ENCODE measurements at places on chromosomes 7 and 10. TPM values are rescaled to one million over a fixed set of nuclear protein-coding genes. Genes with fewer than 3 reads are reported as not detected.

- H3K4me1 ChIP-seq: peaks cover 1% of the 10 kb centered on the region
- no peak overlapping the region for H3K27ac ChIP-seq
- no peak for DNase-seq
These were observed 540.1 kb upstream of the FZD8 start for GRCh38 chr10:36182179-36182566.

DNA sequence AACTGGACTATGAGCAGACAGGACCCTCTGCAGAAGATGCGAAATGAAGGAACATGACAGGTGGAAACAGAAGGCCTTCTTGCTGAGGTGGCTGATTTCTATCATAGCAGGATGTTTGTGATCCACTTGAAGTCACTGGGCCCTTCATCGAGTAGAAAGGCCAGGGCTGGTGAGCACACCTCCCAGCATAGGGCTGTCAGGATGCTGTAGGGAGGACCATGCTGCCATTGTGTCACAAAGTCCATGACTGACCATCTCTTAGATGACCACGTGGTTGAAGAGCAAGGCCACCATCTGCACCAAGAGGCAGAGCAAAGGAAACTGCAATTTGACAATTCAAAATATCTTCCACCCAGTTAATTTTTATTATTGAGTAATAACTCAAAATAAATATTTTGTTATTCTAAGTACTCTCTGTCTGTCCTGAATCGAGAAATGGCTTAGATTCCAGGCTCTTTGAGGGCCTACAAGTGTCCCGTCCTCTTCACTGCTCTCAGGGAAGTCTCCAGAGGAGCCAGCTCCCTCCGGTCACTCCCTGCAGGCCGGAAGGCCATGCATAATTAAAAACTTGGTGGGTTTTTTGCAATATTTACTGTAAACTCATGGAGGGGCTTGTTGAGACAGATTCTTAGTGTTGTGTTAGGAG is 249.3 kb upstream of the ZMIZ1 start:
- H3K27ac ChIP-seq: no peak overlapping the region
- no peaks in the 10 kb centered on the region for H3K27me3 ChIP-seq
- no peaks in the 10 kb centered on the region for H3K36me3 ChIP-seq
- peaks cover 3% of the 10 kb centered on the region for H3K4me1 ChIP-seq

DNA sequence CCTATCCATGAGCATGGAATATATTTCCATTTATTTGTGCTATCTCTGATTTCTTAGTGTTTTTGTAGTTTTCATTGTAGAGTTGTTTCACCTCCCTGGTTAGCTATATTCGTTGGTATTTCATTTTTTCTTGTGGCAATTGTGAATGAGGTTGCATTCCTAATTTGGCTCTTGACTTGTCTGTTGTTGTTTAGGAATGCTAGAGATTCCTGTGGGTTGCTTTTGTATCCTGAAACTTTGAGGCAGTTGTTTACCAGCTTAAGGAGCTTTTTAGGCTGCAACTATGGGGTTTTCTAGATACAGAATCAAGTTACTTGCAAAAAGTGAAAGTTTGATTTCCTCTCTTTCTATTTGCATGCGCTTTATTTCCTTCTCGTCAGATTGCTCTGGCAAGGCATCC is 304.7 kb upstream of the GRM3 start:
- no peak for DNase-seq
- no peaks in the 10 kb centered on the region for H3K4me1 ChIP-seq
- H3K27ac ChIP-seq: no peak overlapping the region

The TMEM270 gene
- not detected for total RNA-seq

- peaks cover 56% of the 10 kb centered on the region for H3K4me1 ChIP-seq
- DNase-seq: peak; percentile 64
- H3K36me3 ChIP-seq: no peaks in the 10 kb centered on the region
- peaks cover 33% of the 10 kb centered on the region for H3K27me3 ChIP-seq
- peak overlapping the region; percentile 80 for H3K27ac ChIP-seq
- H3K4me3 ChIP-seq: peak overlapping the region; percentile 79
These were observed 110.6 kb downstream of the ZMIZ1 start for GRCh38 chr10:79179164-79179956.
